ENCODE measurements at places on chromosomes 4 and X.

- DNase-seq: no peak
Observed at GRCh38 chrX:50003467-50003866, 81.1 kb downstream of the CLCN5 start.

DNA sequence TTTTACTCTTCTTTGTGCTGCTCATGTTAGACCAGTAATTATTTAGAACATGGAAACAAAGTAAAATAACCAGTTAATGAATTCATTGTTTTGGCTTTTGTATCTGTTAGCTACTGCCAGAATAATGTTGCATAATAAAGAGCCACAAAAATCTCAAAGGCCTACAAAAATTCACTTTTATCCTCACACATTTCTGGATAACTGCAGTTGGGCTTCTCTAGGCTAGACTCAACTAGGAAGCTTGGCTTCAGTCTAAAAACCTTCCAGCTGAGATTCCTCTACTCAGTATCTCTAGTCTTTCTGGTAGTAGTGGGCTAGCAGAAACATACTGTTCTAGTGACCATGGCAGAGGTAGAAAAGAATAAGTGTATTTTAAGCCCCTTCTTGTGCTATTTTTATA lies 73.0 kb downstream of the FAT4 start:
- no peak for DNase-seq

DNA sequence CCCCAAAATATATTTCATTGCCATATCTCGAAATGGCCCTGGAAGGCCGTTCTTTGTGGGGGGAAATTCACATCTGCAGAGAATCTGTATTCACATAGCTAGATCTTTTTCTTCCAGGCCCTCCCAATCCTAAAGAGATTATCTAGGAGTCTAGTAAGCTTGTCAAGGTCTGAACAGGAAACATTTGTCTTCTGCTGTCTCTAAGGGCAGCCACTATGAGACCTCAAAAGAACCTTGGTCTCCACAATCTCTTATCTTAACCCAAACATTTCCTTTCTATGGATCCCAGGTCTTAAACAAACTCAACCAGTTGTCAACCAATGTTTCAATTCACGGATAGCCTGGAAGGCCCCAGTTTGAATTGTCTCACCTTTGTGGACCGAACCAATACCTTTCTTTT lies 45.0 kb downstream of the CRLF2 start:
- no peak for DNase-seq

DNA sequence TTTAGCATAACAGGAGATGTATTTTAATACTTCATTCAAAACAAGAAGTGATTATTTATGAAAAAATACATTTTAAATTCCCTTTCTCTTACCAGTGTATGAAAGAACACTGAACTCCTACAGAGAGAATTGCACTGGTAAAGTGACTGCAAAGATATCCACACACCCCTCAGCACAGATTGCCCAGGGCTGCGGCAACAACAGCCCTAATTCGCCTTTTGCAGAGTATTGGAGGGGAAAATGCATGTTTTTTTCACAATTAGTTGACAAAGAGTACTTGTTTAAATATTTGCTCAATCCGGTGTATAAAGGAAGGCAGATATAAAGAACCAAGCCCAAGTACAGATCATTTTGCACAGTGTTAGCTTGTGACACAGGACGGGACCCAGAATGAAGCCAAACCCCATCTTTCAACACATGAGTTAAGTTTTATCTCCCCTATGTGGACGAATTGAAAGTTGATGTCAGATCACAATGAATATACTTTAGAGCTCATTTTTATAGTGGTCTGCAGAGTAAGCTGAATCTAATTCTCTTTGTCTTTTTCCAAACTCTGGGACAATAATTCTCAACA lies 551.4 kb upstream of the IGFBP7 start:
- no peak for DNase-seq

DNA sequence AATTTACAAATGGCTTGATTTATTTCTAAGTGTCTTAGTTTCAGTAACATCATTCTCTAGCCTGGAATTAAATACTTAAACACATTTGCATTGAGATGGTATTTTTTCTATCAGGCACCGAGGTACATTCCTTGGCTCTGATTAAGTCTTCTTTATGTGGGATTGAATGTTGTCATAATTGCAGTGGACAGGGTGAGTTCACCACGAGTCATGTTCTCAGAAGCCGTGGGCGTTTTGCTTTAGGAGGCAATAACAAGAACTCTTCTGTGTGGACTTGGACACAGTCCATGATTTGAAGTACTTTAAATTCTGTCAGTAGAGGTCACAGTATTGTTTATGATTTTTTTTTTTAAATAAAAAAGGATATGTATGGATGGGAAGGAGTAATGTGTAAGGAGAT lies 57.1 kb upstream of the EFHC2 start:
- no peak for DNase-seq

DNA sequence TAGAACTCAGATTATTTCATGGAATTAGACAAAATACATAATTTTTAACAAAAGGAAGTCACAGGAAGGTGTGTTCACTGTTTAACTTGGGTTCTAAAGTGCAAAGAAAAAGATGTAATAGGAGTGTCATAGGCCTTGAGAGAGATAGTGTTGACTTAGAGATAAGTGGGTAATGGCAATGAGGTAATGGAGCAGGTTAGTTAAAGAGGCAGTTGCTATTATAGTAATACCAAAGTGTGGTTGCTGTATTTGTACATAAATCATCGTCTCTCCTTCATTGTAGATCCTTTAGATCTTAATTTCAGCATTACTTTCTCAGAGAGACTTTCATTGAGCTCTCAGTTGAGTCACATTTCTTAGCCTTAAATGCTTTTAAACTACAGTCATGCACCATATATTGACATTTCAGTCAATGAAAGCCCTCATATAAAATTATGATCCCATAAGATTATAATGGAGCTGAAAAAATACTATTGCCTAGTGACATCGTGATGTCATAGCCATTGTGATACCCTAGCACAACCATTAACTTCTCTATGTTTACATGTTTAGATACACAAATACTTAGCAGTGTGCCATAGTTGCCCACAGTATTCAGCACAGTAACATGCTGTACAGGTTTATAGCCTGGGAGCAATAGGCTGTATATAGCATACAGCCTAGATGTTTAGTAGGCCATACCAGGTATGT lies 245.4 kb downstream of the ADGRL3 start:
- DNase-seq: no peak

DNA sequence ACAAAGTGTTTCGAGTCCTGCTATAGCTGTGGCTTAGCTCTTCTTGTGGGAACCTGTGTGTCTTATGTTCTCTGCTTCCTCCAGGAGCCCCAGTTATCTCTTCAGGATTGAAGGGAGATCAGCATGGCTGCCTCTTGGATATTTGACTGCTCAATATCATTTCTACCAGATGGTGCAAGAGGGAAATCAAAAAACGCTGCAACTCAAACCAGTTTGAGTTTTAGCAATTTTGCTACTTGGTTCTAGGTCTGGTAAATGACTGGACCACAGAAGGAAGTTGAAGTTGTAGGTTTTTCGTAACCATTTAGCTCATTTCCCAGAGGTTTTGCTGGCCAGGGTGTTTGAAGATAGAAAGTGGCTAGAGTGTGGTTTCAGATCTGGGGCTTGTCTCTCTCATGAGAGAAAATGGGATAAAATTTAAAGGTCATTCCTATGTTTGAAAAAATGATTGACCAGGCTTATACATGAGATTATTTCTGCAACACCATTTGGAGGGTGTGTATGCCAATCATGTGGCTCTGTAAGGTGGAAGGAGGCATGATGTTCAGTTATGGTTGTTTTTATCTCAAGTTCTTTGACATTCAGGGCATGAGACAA lies 210.4 kb downstream of the SPRY1 start:
- no peak for DNase-seq

DNA sequence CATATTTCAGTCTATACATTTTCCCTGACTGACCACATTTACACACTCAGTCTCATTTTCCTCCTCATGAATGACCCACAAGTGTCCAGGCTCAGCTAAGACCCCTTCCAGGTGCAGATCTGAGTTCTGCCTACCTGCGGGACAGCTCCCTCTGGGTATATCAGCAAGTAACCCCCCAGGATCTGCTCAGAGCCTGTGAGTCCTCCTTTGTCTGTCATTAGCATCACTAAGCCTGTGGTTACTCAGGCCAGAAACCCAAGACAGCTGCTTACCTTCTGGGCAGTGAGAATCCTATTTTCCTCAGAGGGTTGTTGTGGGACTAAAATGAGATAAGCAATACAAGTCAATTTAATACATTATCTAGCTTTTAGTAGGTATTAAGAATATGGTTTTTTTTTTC lies 487.6 kb upstream of the BOD1L1 start:
- DNase-seq: no peak

DNA sequence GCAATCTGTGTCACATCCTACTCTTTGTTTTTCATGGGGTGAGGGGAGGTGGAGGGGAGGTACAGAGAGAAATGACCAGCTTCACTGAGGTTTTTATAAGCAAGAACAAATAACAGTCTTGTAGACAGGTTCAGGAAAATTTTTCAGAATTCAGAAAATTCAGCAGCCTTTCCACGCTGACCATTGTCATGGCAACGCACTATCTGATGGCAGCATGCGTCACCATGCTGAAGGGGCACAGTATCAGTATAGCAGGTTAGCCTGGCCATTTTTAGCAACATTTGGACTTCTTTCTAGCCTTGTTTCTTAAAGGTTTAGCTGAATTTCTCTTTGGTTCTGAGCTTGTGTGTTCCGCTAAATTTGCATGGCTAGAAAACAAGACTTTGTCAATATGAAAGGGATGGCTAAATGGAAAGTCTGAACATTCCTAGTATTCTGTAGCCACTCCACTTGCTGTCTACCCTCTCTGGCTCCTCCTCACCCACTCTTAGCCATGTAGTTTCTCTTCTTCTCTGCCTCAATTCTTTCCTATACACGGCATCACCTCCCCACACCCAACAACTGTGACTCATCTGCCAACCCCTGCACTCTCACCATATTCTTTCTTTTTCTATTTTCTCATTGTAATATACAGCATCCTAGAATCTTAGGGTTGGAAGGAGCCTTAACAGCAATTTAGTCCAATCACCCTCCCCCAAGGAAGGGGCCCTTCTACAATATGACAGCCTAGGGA lies 42.7 kb upstream of the CITED1 start:
- DNase-seq: no peak

GRCh38 chrX:50108264-50108663 lies 92.5 kb downstream of the AKAP4 start:
- DNase-seq: no peak

- DNase-seq: no peak
Observed at GRCh38 chr4:154854362-154854761, 73.3 kb downstream of the RBM46 start.

GRCh38 chrX:70322784-70323183 lies 32.9 kb downstream of the KIF4A start:
- DNase-seq: no peak

DNA sequence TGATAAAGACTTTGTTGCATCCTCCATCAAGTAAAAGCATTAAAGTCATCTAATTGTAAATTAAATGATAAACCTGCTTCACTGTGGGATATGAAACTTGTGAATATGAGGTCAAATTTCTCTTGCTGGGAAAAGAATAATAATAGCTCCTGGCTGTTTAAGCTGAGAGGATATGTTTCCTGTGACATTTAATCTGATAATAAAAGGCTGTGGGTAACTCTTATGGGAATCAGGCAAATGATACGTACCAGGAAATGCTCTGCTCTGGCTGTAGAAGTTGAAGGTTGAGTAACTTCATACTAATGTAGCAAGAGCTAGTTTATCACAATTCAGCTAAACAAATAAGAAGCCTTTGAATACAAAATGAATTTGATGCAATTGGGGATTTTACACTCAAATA lies 574.6 kb downstream of the RAPGEF2 start:
- no peak for DNase-seq

- no peak for DNase-seq
Observed at GRCh38 chrX:10076765-10077164, 80.0 kb upstream of the CLCN4 start.

DNA sequence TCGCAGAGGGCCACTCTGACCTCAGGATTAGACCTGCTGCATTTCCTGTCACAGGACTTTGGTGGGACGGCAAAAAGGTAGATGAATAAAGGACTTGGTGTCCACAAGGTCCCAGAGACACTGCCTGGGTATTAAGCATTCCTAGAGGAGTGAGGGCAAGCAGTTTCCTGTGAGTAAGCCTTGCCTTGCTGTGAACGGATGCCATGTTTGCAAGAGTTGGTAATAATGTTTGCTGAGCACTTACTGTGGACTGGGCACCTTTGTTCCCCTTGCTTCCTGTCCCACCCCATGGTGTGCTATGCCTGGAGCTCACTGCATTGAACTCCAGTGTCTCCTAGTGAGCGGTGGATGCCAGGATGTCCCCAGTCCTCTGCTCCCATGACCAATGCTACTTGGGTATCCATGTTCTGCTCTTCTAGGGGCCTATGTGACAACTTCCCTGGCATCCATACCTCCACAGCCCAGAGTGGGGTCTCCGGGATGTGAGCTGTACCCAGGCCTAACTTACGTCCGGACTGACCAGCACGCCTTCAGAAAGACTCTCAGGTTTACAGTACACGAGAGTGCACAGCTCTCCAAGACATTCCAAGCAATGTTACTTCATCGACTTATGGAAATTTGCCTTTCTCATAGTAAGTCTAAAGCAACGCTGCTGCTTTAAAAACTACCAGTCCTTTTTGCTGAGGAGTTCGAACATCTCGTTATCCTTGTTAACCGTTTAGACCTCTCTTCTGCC lies 95.5 kb upstream of the MSX1 start:
- no peak for DNase-seq

GRCh38 chr4:149823769-149824221 lies 8.2 kb upstream of the IQCM start:
- DNase-seq: no peak

GRCh38 chrX:67568769-67569168 lies 24.9 kb downstream of the AR start:
- no peak for DNase-seq

DNA sequence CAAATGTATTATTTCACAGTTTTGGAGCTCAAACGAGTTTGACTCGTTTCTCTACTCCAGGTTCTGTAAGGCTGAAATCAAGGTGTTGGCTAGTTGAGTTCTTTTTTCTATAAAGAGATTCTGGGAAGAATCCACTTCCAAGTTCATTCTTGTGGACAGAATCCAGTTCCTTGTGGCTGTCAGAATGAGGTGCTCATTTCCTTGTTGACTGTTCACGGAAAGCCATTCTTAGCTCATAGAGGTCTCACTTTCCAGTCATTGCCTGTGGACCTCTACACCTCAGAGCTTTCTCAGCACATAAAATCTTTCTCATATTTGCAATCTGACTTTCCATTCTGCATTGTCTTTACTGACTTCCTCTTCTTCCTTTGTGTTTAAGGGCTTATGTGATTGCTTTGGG lies 62.9 kb downstream of the SYTL5 start:
- no peak for DNase-seq

DNA sequence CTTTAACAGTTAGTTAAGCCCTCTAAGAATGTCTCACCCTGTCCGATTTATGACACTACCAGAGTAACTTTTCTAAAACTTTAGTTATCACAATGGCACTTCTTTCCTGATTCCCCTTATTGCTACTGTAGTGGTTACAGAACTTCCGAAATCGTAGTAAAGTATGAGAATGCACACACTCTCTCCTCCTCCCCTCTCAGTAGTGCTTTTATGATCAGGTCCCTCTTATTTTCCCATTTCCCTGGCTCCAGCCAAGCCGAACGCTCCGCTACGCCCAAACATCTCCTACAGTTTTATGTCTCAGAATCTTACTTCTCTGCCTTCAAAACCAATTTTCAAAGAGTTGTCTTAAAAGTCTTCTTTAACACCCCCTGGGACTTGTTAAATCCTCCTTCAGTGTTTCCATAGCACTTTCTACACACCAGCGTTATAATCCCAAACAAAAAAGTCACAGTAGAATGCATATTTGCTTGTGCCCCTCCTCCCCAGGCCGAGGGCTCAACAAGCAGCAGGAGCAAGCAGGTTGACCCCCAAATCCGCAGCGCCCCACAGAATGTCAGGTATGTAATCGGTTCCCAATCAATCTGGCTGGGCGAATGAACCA lies 671 bp downstream of the HPF1 start:
- DNase-seq: no peak

GRCh38 chrX:69109706-69110105 lies 55.5 kb downstream of the PJA1 start:
- no peak for DNase-seq

All from GM13976 (cell line).